NCI-H2171 treated with DMSO at 0.1 percent for 48 hours (cell line): ENCODE measurements at places on chromosomes 6 and 20.

DNA sequence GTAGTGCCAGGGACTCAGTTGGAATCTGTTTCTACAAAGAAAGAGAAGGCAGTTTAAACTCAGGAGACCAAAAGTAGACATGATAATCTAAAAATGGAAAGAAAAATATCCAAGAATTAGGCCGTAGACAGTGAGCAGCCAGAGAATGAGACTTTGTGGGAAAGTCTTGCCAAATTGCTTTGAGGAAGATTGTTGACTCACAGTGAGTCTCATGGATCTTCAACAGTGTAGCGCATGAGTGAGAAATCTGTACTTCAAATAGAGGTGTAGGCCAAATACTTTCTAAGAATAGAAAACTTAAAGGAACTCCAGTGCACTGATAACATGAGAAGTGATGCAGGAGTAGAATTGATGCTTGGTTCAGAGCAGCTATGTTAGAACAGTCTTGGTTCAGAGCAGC lies 284.5 kb downstream of the HTR1B start:
- DNase-seq, result no peak

DNA sequence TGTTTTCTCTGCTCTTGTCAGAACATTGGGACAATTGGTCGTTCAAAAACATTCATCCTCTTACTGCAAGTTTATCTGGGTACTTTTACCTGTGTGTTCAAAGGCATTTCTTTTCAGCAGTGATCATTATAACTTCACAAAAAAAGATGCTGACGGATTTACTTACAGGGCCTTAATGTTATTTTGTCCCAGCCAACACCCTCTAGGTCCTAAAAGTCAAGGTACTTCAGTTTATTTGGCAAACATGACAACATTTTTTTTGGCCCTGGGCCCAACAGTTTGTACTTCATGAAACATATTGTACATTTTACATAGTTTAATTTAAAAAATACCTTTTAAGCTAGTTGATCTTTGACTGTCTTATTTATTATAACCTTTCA lies 241.2 kb upstream of the TAB2 start:
- no peak for DNase-seq

GRCh38 chr6:21103626-21104224 lies 489.8 kb upstream of the SOX4 start:
- DNase-seq, result no peak

GRCh38 chr20:62217913-62218773 lies 1.9 kb downstream of the HRH3 start:
- DNase-seq, result no peak

GRCh38 chr6:124963831-124964763 lies 1.9 kb downstream of the RNF217 start:
- DNase-seq, result no peak

GRCh38 chr6:151690768-151691562 lies 116.5 kb upstream of the ESR1 start:
- no peak for DNase-seq

- DNase-seq, result no peak
These were observed 184.2 kb downstream of the PHF3 start for GRCh38 chr6:63819831-63820230.

GRCh38 chr20:37611346-37611745 lies 82.5 kb upstream of the CTNNBL1 start:
- DNase-seq, result no peak

- DNase-seq, result no peak
These were observed 116.0 kb downstream of the SYCP2 start for GRCh38 chr20:59817406-59817805.

DNA sequence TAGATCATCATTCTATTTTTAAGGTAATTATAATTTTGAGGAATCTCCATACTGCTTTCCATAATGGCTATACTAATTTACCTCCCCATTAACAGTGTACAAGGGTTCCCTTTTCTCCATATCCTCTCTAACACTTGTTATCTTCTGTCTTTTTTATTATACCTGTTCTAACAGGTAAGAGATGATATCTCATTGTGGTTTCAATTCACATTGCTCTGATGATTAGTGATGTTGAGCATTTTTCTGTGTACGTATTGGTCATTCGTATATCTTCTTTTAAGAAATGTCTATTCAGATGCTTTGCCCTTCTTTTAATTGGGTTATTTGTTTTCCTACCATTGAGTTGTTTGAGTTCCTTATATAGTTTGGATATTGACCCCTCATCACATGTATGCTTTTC lies 81.6 kb upstream of the SCAF8 start:
- no peak for DNase-seq

DNA sequence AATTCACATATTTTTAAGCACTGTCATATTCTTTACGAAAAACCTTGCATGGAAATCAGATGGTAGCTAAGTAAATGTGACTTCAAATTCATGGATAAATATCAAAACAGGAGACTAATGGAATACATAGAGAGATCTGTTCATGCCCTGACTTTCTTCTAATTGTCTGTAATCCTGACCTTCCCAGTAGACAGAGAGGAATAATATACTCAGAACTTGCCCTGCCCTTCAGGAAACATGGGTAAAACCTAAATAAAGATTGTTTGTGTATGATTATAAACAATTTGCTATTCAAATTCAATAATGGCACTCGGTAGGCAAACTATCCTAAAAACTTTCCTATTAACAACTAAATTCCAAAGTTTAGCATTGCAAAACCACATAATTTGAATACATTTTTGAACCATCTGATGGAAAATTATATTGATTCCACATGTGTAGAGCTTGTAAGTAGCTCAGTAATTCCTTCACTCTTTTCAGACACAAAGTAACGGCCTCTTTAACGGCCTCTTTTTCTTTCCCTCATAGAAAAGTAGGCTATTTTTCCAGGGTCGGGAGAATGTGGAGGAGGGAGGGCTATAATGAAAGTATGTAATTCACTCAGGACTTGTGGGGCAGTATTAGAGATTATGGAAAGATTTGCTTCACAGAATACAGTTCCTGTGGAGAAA lies 227.6 kb downstream of the ALDH8A1 start:
- DNase-seq, result no peak

- peak; percentile 56 for DNase-seq
These were observed 612 bp downstream of the ADAT2 start for GRCh38 chr6:143449714-143450452.

GRCh38 chr6:40520678-40521077 lies 66.5 kb downstream of the LRFN2 start:
- no peak for DNase-seq

DNA sequence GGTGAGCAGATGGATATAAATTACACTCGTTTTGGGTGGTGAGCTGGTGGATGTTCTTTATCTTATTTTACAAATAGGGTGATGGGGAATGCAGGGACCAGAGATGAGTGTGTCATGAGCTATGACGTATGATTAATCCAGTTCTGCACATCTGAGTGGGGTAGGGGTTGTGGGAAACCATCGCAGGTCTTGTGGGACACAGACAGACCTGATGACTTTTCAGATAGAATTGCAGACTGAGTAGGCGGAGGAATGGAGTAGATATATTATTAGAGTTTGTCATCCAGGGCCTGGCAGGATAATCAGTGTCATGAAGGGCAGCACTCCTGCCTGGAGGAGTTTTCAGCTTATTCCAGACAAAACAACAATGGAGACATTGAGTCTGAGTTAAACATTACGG lies 12.9 kb upstream of the DSP start:
- DNase-seq, result no peak

GRCh38 chr20:45969712-45970634 lies 2.0 kb downstream of the ZNF335 start:
- peak; percentile 83 for DNase-seq

- no peak for DNase-seq
These were observed 2.6 kb downstream of the NCOA5 start for GRCh38 chr20:46087161-46087560.

GRCh38 chr6:3560211-3560610 lies 103.4 kb upstream of the SLC22A23 start:
- DNase-seq, result no peak

- no peak for DNase-seq
These were observed 55.3 kb downstream of the RBM24 start for GRCh38 chr6:17336425-17336824.

DNA sequence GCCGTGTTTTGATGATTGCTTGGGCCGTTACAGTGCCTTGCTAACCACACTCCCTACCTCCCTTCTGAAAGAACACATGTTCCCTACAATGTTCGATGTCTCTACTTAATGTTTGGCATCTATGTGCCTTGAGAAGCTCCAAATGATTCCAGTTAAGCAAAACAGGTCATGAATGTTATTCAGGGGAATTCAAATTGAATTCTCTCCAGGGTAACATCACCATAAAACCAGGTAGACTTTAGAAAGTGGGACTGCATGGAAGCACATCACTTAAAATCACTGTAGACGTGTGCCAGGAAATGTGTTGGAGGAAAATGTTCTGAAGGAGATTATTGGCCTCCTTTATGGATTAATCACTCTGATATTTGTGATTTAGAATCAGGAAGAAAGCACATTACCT lies 128.1 kb downstream of the ADAT2 start:
- DNase-seq, result no peak

DNA sequence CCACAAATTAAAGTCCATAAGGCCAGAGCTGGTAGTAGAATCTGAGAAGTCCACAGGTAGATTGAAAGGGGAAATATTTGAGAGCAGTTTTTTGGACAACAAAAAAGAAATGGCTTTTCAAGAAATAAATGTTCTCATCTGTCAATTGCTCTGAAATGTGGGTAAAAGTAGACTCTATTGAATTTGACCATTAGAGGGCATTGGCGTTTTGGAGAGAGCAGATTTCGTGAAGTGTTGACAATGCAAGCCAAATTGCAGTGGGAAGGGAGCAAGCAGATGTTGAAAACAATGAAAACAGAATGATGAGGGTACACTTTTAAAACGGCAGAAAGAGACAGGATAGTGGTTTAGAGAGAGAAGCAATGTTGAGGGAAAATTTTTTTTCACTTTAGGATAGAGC lies 149.1 kb upstream of the FAM83B start:
- DNase-seq, result no peak

DNA sequence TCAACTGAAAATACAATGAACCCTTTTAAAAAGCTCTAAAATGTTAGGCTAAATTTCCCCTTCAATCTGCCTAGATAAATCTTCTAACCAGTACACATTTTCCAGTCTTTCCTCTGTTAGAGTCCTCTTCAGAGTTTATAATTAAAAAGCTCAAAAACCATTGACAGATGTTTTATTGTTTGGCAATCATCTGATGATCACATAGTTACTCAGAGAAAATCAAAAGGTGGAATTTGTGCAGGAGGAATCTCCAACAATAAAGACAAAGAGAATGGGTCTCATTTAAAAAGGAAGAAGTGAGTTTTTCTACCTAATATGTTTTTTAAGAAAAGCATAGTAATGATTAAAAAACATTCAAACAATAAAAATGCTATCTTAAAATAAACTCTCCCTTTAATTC lies 3.1 kb downstream of the TRAPPC3L start:
- DNase-seq, result no peak

DNA sequence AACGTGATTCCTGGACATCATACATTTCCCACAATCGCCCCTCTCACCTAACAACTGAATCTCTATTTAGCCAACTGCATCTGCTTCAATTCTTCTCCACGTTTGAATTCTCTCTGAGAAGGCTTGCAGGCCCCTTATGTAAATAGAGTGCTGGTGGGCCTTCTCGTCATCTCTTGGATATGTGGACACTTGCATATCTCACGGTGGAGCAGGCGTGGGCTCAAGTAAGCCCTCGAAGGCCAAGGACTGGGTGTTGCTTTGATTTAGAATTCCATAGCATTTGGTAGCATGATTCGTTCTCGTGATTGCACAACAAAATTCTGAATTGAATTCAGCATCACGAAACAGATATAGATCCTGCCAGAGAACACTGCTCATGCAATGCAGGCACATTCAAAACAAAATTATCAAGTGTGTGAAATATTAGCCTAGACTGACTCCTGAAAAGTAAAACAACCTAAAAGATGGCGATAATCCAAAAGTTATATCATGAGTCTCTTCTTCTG lies 613.6 kb downstream of the TFAP2A start:
- no peak for DNase-seq

GRCh38 chr6:45532721-45533210 lies 155.0 kb upstream of the SUPT3H start:
- no peak for DNase-seq

GRCh38 chr6:37516076-37516919 lies 16.6 kb upstream of the CCDC167 start:
- DNase-seq, result peak; percentile 88

DNA sequence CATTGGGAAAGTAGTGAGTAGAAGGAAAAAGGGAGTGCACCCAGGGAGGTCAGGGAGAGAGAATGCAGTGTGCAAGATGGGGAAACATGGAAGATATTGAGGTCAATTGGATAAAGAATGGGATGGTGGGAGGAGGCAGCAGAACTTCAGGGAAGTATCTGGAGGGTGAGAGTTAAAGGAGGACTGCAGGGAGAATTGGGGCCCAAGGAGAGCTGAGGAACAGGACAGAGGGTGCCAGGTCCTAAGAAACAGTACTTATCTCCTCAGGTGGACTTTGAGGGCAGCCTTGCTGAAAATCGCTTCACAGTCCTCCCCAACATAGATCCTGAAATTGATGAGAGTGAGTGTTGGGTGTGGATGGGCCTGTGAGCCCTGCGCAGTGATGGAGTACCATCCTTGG lies 4.2 kb upstream of the SAPCD1 start:
- DNase-seq, result no peak

DNA sequence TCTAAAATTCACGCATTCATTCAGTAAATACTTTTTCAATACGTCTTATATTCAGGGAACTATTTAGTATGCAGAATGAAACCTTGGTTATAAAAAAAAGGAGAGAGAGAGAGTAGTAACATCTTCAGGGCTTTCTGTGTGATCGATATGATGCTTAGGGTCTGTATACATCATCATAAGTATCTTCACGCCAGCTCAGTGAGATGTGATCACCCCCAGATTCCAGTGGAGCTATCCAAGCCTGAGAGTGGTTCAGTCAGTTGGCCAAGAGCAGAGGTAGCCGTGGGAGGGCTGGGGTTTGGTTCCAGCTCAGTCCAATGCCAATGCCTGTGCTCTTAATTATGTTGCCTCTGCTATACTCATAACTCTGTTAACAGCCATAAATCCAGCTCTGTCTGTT lies 8.6 kb downstream of the CD83 start:
- DNase-seq, result no peak

- DNase-seq, result peak; percentile 74
These were observed 24.1 kb upstream of the MYLIP start for GRCh38 chr6:16104624-16105433.

DNA sequence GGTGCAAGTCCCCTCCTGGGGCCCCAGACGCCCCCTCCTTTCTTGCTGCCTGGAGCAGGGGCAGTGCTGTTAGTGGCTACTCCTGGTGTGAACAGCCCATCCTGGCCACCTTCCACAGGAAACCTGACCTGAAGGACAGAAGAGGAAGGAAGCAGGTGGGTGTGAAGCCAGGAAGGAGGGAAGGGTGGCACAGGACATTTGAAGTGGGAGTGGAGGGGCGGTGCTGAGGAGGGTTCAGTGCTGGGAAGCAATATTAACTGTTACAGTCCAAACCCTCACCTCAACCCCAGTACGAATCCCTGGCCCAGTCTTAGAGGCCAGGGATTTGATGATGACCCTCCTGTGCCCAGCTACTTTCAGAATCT lies 766 bp downstream of the PRICKLE4 start:
- no peak for DNase-seq

- DNase-seq, result no peak
These were observed 81.4 kb downstream of the NRSN1 start for GRCh38 chr6:24207413-24207812.

- DNase-seq, result no peak
These were observed 31.7 kb downstream of the MOXD1 start for GRCh38 chr6:132369526-132369925.
